ENCODE measurements at places on chromosomes 7 and 10. TPM values are rescaled to one million over a fixed set of nuclear protein-coding genes. Genes with fewer than 3 reads are reported as not detected.

The AOAH gene
- total RNA-seq = not detected

The ZNF117 gene
- total RNA-seq = 4.7 TPM

The HOXA13 gene
- not detected for total RNA-seq

The CACNA2D1 gene
- 125 TPM for total RNA-seq

The LBX1 gene
- total RNA-seq = not detected

The SYT15B gene
- total RNA-seq = not detected

The ITGA8 gene
- total RNA-seq = 289 TPM

The OPN4 gene
- total RNA-seq = not detected

The CFTR gene
- total RNA-seq = not detected

The C10orf105 gene
- total RNA-seq = under 0.01 TPM

The CLIP2 gene
- 56.9 TPM for total RNA-seq
